Cerebellar cortex (tissue), 1 donor: ENCODE measurements at places on chromosomes 7 and 10.

- peak; percentile 26 for DNase-seq
Measured at GRCh38 chr7:151081170-151082101, 827 bp upstream of the FASTK start.

DNA sequence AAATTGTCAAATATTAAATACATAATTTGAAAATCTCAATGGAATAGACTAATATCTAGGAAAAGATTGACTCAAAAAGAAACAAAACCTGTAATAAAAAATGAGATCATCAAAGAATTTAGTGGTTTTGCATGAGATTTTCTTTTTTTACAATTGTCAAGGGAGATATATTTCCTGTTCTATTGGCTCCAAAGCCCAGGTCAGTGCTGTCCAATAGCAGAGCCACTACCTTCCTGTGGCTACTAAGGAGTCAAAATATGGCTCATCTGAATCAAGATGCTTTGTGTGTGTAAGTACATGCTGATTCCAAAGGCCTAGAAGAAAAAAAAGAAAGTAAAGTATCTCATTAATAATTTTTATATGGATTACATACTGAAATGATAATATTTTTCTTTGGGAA lies 191.9 kb downstream of the C7orf25 start:
- no peak for DNase-seq

- DNase-seq: peak; percentile 69
Measured at GRCh38 chr7:68176974-68177373, 1180.3 kb downstream of the TYW1 start.

DNA sequence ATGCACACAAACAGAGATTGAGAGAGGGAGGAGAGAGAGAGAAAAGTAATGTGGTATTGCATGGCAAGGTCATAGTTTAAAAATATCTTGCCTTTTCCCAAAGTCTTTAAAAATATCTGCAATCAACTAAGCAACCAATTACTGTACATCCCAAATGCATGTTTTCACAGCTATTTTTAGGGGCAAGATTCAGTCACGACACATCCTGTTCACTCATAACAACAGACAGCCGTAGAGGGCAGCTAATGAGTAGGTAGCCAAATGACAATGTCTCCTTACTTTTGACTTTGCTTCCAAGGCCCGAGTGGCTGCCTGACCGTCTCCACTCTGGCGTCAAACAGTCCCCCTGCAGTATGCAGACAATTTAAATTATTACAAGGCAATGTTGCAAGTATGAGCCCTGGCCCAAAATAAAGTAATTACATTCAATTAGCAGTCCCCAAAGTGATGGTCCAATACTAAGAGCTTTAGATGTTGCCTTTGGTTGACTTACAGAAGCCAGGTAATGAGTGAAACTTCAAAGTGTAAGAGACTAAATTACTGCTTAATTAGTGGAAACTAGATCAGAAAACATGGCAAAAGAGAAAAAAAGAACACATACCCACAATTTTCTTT lies 162.9 kb downstream of the MBL2 start:
- peak; percentile 95 for DNase-seq

- no peak for DNase-seq
Measured at GRCh38 chr10:108583877-108584276, 1339.4 kb downstream of the XPNPEP1 start.

DNA sequence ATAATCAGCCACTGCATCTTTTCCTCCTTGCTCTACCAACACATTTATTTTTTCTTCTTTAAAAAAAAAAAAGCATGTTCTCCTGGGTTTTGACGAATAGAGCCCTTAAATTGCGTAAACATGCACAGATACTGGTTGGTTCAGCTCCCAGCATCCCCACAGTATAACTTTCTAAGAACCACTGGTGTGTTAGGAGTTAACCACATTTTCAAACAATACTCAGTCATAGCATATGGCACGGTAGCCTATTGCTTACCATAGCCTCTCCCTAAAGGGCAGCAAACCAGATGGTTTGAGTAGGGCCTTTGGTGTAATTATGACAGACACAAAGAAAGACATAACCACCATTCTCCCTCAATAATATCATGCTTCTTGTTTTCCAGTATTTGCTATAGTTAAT lies 145.0 kb downstream of the LRRC4 start:
- peak; percentile 62 for DNase-seq

GRCh38 chr10:78687626-78688025 lies 381.1 kb upstream of the ZMIZ1 start:
- DNase-seq: no peak

GRCh38 chr10:16856567-16856966 lies 39.3 kb upstream of the RSU1 start:
- peak; percentile 12 for DNase-seq
